Liver (tissue), 10 donors: ENCODE measurements at places on chromosomes 11 and 22. TPM values are rescaled to one million over a fixed set of nuclear protein-coding genes. Genes with fewer than 3 reads are reported as not detected.

- no peak for DNase-seq
These were observed 177.3 kb downstream of the ADAMTS15 start for GRCh38 chr11:130625578-130626306.

GRCh38 chr22:19122752-19123492 lies 710 bp upstream of the DGCR2 start:
- DNase-seq, result no peak

DNA sequence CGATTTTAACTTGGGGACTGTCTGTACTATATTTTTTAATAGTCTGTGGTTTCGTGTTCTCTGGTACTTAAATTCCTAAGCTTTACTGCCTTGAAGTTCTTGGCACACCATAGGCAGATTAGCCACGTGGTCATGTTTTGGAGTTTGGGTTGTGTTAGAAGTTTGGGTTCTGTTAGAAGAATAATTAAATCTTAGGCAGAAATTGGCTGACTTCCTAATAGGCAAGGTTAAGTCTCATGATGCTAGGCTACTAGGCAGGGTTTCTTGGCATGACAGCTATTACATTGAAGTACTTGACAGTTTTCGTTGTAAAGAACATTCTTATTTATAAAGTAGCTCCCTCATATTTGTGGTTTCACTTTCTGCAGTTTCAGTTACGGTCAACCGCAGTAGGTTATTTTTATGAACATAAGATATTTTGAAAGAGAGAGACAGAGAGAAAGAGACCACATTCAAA lies 30.0 kb upstream of the MMP7 start:
- DNase-seq, result no peak

DNA sequence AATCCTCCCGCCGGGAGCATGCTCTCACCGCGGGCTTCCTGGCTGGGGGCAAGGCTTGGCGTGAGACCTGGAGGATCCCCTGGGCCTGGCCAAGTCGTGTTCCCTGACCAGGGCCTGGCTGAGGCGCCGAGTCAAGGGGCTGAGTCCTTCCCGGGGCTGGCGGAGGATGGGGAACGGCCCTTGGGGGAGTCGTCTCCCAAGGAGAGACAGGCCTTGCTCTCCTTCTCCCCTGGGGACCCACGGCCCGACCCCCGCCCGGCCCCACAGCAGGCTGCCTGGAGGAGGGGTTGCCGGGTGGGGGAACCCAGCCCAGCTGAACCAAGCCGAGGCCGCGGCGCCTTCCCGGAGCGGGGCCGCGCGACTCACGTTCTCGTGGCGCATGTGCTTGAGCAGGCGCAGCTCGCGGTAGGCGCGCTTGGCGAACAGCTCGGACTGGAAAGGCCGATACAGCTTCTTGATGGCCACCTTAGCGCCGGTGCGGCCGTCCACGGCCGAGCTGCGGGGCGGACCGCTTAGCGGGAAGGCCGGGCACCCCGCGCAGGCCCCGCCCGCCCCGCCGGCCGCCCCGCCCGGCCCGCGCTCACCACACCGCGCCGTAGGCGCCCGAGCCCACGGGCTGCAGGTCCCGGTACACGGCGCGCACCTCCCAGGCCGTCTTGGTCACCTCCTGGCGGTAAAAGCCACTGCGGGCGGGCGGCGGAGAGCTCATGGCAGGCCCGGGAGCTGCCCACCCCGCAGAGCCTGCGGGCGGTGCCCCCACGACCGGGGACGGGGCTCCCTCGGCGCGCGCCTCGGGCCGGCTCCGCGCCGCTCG lies 475 bp downstream of the MAPK12 start:
- DNase-seq, result no peak

The MICAL2 gene
- 65.6 TPM for total RNA-seq

GRCh38 chr22:29621761-29622526 lies 18.5 kb downstream of the NF2 start:
- no peak for DNase-seq

The KRTAP5-1 gene
- not detected for total RNA-seq

DNA sequence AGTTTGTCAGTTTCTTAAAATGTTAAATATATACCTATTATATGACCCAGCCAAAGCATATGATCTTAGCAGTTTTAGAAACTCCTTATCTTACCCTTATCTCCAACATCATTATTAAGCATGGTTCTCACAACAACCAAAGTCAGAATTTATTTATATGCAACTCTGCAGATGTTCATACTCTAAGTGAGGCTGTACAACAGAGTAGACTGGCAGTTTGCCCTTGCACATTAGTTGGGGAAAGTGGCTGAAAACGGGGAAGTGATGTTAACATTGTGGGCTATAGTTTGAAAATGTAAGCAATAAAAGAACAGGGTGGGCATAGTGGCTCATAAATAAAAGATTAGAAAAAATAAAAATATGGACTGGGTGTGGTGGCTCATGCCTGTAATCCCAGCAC lies 49.7 kb downstream of the ATG16L2 start:
- no peak for DNase-seq

The OR51I1 gene
- 0.23 TPM for total RNA-seq

The GSTT2B gene
- total RNA-seq, result 12.7 TPM

DNA sequence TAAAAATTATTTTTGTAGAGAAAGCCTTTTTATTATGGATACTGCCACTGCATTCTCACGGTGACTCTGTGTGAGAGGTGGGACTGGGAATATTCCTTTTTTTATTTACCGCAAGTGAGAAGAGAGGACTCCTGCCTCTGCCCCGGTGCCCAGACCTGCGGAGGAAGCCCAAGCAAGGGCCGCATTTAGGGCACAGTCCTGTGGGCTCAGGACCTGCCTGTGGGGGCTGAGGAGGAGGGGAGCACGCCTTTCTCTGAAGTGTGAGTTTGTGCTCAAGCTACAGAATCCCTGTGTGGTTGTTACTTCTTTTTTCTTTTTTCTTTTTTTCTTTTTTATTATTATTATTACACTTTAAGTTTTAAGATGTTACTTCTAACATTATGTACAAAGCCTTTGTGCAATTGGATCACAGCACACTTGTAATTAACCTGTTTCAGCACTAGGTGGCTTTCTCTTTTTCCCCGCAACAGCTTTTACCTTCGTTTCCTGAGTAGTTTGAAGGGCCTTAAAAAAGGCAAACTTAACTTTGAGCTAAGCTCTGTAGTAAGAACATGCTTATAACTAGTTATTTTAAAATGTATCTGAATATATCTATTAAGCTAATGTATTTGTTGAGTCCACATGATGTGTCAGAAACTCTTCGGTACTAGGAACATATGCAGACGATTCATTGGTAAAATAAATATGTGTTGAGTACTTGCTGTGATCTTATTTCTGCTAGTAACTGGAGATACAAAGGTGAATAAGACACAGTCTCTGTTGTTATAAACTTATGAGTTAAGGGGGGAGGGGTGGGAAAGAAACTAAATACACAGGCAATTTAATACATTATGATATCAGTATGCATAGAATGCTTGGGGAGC lies 18.3 kb downstream of the AMOTL1 start:
- no peak for DNase-seq

DNA sequence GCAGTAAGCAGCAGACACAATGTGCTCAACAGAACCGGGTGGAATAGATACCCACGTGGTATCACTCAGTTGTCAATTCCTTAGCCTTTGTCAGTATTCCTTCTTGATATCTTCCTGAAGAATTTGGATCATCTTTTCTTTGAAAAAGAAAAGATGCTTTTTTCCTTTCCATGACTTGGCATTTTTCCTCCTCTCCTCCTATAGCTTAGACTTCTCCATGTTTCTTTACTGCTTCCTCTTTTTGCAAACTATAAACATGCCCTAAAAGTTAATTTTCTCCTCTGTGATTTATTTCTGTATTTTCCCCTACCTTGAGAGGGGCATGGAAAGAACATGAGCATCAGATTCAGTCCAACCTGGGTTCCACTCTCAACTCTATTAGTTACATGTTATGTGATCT lies 11.7 kb downstream of the CBLIF start:
- no peak for DNase-seq

The ZNF280B gene
- total RNA-seq, result 0.84 TPM

GRCh38 chr22:47174096-47174495 lies 411.6 kb downstream of the TBC1D22A start:
- DNase-seq, result no peak

The GLB1L3 gene
- 0.08 TPM for total RNA-seq

DNA sequence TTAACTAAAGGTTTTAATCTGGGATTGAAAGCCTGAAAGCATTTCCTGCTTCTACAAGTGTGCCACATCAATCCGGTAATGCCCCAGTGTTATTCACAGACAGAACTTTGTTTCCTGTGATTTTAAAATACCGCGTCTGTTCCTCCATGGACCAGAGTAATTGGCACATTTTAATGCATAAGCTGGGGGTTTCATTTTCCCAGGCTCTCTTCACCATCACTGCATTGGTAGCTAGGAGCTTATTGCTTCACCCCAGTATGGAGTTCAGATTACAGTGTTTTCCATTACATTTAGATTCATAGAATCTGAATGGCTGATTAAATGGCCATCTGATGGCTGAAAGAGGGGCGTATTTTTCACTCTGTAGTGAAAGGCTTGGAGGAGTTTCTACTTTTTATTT lies 25.7 kb upstream of the CRTAM start:
- DNase-seq, result no peak

The IGSF22 gene
- total RNA-seq, result not detected

The LRFN4 gene
- total RNA-seq, result 0.75 TPM

DNA sequence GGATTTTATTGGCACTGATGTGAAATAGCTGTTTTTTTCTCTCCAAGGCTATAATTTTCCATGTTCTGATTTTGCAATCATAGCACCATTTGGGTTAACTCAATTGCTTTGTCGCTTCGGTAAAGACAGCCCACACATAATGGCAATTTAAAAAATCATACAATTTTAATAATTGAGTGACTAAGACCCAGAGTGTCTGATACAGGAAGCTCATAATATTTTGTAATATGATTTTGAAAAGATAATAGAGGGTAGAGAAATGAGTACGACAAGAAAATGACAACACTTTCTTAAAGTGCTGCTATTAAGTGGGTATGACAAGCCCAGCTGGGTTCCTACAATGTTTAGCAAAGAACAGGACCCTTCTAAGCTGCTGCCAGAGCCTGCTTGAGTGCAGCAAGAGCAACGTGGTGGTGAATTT lies 439.1 kb downstream of the METTL15 start:
- DNase-seq, result no peak

- no peak for DNase-seq
These were observed 760.2 kb downstream of the KCNA4 start for GRCh38 chr11:29256580-29256979.

The TRIM49 gene
- total RNA-seq, result not detected

DNA sequence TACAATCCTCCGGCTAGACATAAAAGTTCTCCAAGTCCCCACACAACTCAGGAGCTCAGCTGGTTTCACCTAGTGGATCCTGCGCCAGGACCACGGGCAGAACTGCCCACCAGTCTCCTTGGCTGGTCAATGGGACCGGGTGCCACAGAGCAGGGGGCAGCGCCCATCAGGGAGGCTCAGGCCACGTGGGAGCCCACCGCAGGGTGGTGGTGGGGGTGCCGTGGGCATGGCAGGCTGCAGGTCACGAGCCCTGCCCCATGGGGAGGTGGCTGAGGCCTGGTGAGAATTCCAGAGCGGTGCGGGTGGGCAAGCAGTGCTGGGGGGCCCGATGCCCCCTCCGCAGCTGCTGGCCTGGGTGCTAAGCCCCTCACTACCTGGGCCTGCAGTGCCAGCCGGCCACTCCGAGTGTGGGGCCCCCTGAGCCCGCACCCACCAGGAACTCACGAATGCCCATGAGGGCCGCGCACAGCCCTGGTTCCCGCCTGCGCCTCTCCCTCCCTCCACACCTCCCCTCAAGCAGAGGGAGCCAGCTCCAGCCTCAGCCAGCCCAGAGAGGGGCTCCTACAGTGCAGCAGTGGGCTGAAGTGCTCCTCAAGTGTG lies 1091.9 kb upstream of the TENM4 start:
- no peak for DNase-seq

GRCh38 chr11:87039371-87039770 lies 1.6 kb downstream of the TMEM135 start:
- no peak for DNase-seq

The DUSP8 gene
- total RNA-seq, result 0.09 TPM

DNA sequence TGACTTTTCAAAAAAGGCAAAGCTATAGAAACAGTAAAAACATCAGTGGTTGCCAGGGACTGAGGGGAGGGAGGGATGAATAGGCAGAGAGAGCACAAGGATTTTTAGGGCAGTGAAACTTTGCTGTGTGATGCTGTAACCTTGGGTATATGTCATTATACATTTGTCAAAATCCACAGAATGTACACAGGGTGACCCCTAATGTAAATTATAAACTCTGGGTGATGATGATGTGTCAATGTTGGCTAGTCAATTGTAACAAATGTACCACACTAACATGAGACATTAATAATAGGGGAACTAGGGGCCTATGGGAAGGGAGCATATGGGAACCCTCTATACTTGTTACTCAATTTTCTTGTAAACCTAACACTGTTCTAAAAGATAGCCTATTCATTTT lies 24.8 kb downstream of the RIBC2 start:
- DNase-seq, result no peak

DNA sequence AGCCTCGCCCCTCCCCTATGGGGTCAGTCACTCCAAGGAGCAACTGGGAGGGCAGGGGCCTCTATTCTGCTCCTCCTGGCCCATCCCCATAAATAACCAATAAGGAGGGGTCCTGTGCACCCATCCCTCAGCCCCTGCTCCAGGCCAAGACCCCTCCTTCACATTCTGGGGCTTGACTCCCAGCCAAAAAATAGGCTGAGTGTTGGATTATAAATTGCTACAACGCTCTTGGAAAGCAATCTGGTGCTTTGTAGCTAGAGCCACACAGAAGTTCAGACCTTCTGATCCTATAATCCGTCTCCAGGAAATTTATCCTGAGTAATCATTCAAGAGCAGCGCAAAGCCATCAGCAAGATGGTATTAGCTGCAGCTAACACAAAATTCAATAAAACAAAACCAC lies 42.5 kb downstream of the ABCC8 start:
- DNase-seq, result no peak

- no peak for DNase-seq
These were observed at the start of gene MAPK8IP2 for GRCh38 chr22:50600538-50600937. Gene MAPK8IP2, plus strand, starts transcription at chr22:50600793. Its CDS starts 26 bp downstream, at chr22:50600819.

DNA sequence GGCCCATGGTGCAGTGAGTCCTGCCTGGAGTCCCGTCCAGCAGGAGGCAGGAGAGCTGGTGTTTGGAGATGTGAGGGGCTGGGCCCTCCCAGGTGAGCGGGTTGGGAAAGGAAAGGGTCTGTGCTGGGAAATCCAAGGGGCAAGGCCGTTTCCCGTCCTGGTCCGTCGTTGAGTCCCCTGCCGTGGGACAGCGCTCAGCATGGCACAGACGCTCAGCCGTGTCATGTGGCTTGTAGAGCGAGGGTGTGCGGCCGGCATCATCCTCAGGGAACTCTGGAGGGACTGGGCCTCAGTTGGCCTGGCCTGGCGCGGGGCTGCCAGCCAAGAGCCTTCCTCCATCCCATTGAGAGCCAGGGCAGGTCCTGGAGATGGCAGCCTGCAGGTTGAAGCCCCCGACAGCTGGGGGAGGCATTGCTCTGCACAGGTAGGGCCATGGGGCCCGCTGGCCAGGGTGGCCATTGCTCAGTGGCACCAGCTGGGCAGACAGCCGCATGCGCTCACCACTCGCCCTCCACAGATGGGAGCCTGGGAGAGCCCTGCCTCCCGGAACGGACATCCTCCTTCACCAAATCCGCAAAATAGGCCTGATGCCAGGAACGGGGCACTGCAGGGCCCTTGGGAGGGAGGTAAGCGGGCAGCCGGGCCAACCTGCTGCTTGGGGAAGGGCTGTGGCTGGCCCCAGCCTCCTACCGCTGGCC lies 28.7 kb downstream of the KCNQ1 start:
- no peak for DNase-seq

The MAPK8IP1 gene
- total RNA-seq, result 0.89 TPM
